GM04504 (cell line): ENCODE measurements at places on chromosomes 2 and 18.

- no peak for DNase-seq
These were observed 86.7 kb upstream of the RANBP2 start for GRCh38 chr2:108632332-108633160.

DNA sequence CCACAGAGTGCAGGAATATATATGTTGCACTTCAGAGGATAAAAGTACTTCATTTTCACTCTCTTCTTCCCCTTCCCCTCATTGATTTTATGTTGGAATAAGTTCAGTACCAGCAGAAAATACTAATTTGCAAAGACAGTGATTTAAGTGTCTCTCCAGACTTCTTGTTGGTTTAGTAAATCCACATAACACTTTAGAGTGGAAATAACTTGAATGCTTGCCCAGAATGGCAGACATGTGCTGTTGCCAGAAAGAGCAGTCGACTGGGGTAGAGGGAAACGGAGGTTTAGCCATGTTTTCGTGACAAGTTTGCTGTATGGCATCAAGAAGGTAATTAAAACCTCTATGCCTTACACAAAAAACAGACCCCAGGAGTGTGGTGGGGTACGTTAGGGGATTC is 246.0 kb upstream of the CXCR4 start:
- DNase-seq, result no peak

- DNase-seq, result no peak
These were observed 79.0 kb downstream of the ASXL2 start for GRCh38 chr2:25799301-25799700.

GRCh38 chr18:55577812-55578539 is 10.0 kb downstream of the TCF4 start:
- no peak for DNase-seq

- DNase-seq, result no peak
These were observed 11.0 kb downstream of the RAB11FIP5 start for GRCh38 chr2:73101626-73102256.

DNA sequence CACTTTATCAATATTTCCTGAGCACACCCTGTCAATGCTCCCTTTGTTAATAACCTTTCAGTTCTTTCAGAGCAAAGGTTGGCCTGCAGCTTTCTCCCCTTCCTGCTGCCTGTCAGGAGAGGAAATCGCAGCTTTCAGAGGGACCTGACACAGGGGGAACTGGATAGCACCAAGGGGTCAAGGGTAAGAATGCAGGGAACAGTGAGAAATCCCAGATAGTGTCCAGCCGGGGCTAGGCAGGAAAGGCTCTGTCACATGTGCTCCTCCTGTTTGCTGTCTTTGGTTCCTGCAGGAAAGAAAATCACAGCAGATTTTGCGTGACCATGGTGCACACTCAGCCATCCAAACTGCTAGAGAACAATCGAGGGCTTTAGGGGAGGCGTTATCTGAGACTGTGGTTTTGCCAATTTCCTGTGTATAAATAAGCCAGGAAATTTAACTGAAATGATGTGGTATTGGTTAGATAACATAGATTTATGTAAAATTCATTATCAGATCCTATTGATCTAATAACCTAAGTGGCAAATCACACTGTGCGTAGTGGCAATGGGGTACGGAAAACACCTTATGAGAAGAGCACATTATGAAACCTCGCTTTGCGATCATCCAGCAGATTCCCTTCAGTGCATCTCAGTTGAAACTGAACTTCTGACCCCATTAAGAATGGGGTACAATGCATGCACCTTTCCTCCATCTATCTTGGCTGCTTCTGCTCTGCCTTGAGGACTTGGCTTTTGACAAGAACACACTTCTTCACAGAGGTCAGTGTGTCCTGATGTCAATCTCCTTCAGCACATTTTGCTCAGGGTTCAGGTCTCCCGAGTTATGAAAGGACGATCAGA is 178.0 kb downstream of the ICOS start:
- no peak for DNase-seq

DNA sequence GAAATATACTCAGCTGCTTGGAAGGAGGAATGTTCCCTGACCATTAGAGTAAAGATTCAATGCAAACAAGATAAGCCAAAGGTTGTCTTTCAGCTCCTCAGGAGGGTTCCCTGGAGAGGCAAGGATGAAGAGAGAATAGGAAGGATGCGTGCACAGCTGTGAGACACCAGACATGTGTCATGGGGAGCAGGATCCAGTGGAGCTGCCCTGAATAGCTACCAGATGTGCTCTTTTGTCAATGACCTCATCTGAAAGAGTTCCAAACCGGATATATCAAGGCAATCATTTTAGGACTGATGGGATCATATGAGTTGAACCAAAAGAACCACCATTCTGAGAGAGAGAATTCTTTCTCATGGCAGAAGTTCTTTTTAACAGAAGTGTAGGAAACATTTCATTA is 490.6 kb downstream of the IRS1 start:
- DNase-seq, result peak; percentile 93

- DNase-seq, result no peak
These were observed 135.0 kb upstream of the DOK6 start for GRCh38 chr18:69265656-69266055.
